LNCaP clone FGC (cell line): ENCODE measurements at places on chromosomes 13 and 19.

- DNase-seq: no peak
Measured at GRCh38 chr13:58950911-58951310, 1212.8 kb downstream of the DIAPH3 start.

GRCh38 chr13:32542221-32542620, 3.6 kb upstream of the N4BP2L2 start:
- DNase-seq: no peak

- peak; percentile 52 for DNase-seq
Measured at GRCh38 chr19:4455719-4456475, 1.7 kb downstream of the UBXN6 start.

GRCh38 chr13:80475718-80476117, 134.8 kb upstream of the SPRY2 start:
- DNase-seq: no peak

- no peak for DNase-seq
Measured at GRCh38 chr13:75825161-75825560, 189.0 kb downstream of the LMO7 start.
